ENCODE measurements at places on chromosomes 16 and 17.

- DNase-seq = no peak
Measured at GRCh38 chr16:87951552-87952538, 611 bp downstream of the BANP start.

DNA sequence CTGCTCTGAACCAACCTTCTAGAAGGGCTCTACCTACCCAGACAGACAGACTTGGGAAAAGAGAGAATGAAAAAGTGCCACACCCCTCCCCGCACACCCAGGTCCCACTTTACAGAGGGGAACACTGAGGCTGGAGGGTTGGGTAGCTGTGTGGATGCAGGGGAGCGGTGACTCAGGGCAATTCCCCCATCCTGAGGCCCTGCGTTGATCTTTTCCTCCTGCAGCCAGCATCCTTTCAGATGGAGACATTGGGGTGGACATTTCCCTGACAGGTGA lies 10.0 kb downstream of the CETP start:
- no peak for DNase-seq

DNA sequence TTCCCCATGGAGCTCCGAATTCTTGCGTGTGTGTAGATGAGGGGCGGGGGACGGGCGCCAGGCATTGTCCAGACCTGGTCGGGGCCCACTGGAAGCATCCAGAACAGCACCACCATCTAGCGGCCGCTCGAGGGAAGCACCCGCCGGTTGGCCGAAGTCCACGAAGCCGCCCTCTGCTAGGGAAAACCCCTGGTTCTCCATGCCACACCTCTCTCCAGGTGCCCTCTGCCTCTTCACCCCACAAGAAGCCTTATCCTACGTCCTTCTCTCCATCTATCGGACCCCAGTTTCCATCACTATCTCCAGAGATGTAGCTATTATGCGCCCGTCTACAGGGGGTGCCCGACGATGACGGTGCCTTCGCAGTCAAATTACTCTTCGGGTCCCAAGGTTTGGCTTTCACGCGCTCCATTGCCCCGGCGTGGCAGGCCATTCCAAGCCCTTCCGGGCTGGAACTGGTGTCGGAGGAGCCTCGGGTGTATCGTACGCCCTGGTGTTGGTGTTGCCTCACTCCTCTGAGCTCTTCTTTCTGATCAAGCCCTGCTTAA lies 617 bp upstream of the SENP3 start:
- peak; percentile 74 for DNase-seq

DNA sequence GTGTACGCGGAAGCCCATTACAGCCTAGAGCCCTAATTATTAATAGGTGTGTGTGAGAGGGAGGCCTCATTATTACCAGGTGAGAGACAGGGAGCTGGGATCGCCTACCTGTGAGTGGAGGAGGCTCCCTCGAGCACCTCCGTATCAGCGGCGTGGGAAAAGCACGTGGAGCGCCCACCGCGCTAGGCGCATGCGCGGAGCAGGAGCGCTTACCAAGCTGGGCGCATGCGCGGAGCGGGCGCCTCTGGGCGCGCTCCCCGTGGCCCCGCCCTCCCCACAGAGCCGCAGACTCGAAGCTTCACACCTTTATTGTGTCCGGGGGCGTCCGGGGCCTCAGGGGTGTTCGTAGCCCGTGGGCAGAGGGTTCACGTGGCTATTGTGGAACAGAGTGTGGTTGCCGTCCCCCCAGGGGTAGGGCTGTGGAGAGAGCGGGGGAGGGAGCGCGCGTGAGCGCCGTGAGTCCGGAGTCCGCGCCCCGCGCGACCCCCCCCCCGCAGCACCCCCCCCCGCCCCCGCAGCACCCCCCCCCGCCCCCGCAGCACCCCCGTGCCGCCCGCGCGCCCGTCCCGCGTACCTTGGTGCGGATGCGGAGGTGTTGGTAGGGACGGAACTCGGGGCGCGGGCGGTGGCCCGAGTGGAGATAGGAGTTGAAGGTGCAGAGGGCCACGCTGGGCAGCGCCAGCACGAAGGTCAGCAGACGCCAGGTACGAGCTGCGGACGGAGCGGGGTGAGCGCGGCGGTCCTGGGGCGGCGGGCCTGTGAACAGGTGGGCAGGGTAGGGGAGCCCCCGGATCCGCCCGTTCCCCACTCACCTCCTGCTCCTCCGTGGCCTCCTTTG lies 500 bp downstream of the COX6A2 start:
- DNase-seq = peak; percentile 42

GRCh38 chr16:9370061-9370491 lies 278.6 kb downstream of the HAPSTR1 start:
- no peak for DNase-seq

DNA sequence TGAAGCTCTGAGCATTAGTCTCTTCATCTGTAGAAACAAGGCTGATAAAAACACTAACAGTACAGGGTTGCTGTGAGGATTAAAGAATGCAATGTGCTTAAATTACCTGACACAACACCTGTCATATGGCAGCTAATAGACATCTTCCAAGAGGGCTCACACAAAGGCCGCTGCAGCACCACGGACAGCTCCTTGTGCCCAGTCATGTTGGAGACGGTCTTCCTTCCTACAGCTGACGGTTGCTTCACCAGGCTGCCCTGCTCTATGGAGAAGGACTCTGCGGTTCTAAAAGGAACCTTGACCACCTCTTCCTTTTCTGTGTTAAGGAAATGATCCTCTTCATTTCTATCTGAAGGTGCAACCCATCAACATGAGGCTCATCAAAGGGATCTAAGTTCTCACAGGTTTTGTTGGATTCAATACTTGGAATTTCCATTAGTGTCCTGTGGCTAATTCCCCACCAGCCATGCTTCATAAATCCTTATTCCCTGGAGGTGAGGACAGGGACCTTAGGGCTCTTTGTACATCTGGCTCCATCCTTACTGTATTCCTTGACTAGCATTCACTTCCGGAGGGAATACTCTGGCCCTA lies 138.9 kb upstream of the CES5A start:
- no peak for DNase-seq

DNA sequence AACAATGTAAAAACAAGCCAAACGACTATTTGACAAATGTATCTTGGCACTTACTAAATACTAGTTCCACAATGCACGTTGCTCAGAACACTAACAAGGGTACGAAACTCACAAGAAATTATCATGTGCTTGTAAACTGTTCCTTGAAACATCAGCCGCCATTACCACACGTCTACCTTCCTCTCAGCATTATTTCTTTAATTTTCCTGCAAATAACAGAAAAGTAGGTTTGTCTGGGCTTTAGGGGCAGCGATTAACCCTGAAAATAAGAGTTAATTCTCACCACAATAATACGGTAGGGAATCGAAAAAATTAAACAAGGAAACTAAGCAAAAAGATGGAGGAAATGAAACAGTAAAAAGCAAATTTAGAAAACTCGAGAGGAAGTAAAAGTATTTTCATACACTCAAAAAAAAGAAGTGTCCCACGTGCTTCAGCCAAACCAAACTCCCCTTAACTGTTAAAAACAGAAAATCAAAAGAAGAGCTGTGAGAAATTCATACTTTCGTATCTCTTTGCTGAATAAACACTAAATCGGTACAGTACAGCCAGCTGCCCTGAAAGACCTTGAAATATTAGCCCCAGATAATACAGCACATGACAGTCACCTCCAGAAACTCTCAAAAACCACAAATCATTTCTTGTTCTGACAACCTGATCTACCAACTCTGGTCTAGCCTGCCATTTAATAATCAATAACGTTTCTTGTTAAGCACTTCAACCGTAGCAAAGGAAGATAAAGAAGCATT lies 1.2 kb downstream of the ARHGAP17 start:
- DNase-seq = no peak

DNA sequence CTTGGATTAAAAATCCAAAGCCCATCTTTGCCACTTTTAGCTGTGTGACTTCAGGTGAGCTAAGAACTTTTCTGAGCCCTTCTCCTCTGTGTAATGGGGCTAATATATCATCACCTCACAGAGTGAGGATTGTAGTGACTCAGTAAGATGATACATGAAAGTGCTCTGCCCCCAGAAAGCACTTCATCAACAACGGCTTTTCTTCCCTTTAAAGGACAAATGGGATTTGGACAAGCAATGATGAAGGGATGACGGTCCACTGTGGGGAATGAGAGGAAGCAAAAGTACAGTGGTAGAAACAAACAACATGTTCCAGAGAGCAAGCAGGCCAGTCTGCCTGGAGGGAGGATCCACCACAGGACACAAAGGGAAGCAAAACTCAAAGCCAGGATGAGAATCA lies 14.3 kb upstream of the TMED6 start:
- no peak for DNase-seq

DNA sequence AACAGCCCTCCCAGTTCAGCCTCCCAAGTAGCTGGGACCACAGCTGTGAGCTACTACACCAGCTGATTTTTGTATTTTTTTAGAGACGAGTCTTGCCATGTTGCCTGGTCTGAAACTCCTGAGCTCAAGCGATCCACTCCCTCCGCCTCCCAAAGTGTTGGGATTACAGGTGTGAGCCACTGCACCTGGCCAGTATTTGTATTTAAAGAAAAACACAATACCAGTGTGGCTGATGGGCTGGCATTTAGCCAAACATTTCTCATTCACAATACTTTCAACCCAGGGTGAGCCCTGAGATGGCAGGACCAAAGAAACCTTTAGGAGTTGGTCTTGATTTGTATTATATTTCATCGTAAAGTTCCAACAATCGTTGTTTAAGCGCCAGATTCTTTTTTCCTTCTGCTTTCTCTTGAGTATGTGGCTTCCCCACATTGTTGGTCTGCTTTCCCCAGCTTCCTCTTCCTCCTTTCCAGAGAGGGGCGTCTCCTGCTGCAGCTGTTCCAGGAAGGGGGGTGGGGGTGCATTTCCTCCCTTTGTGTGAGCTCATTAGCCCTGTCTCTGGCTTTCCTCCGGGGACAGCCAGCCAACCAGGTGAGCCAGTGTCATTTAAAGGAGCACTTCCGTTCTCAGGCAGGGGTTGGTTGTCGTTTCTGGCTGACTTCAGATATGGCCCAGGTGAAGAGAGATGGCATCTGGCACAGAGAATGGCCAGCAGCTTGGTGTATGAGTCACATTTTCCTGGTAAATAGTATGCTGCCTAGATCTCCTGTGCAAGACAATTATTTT lies 79.9 kb downstream of the GPRC5B start:
- peak; percentile 2 for DNase-seq

- no peak for DNase-seq
Measured at GRCh38 chr17:15340966-15341365, 431 bp downstream of the TEKT3 start.

- DNase-seq = no peak
Measured at GRCh38 chr16:5381481-5381880, 283.9 kb upstream of the EEF2KMT start.

DNA sequence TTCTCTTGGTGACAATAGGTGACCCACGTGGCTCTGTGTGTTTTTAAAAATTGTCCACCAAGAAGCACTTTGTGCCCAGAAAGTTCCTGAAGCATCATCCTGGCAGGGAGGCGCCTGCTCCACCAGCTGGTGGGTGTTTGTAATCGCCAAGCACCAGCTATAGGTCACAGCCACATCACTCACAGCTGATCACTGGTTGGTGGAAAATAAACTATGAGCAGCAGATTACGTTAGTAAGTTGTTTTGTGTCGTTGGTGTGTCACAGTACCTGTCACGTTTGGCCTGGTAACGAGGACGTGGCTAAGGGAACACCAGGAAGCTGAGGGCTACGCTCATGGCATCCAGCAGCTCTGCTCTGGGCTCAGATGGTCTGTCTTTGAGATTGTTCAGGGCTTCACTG lies 10.1 kb downstream of the MRM3 start:
- DNase-seq = no peak

DNA sequence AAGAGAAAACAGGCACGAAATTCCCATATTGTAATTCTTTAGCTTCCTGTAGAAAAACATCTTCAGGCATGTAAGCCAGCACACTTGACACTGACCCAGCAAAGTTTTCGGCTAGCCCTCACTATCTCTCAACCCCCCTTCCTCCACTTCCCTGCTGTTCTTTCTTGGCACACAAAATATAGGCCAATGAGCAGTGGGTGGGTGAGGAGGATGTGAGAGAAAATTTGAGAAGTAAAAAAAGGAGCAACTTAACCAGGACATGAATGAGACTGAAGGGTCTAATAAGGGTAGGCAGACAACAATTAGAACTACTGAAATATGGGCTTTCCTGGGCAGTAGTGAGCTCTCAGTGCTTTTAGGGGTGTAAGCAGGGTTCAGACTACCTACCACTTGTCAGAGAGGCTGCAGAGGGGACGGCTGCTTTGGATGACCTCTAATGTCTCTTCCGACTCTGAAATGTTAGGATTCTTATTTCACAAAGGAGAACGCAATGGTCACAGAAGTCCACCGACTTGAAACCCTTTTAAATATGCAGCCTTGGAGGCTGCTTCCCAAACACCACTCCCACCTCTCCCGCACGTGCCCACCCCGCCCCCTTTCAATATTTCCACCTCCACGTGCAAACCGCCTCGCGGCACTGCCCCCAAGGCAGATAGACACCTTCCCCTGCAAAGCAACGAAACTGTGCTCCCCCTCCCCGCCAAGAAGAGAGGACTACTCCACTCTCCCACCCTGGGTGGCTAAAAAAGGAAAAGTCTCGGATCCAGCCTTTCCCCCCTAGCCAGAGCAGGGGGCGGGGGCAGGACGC lies 889 bp downstream of the MBTD1 start:
- DNase-seq = no peak

DNA sequence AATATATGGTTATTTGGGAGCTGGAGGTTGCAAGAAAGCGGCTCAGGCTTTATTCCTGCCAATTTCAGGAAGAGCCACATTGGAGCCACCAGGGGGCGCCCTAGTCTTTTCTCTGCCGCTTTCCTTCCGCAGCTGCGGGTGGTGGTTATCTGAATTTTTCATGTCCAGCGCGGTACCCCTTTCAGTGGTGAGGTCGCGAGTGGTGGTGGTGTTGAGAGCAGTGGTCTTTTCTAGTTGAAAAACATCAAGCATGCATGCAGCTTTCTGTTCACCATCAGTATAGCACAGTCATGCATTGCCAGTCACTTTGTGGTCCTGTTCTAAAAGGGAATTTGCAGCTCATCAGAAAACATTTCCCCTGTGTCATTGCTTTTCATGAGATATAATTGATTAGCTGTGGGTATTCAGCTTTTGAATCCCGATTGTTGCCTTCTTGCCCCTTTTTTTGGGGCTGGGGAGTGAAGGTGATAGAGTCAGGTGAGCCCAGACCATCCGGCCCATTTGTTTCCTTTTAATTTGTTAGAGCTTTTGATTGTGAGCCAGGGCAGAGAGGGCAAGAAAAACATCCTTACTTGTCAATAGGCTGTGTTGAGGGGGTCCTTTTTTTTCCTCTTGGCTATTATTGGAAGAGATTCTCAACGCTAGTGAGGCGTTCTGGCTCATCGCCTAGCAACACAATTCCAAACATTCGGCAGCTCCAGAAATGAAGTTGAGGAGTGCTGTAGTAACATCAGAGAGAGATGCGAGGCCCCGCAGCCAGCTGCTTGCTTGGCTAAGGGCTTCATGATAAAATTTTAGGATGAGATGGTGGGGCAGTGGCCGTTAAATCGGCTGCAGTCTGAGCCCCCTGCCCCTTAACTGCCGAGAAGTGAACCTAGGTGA lies 119.0 kb downstream of the SNX29 start:
- DNase-seq = peak; percentile 36

DNA sequence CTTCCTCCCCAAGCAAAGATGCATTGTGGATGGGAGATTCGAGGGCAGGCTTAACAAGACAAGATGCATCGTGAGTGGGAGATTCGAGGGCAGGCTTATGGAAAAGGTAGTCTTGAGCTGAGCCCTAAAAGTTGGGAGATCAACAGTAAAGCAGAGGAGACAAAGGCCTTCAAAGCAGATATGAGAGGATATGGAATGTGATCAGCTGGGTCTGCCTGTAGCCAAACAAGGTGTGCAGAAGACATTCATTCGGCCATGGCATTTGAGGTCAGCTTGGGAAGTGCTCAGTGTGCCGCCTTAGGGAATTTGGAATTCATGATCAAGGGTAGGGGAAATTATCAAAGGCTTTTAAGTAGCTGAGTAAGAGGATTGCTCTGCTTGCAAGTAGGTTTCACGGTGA lies 39.5 kb downstream of the DNAH9 start:
- no peak for DNase-seq
